ENCODE measurements at places on chromosomes 16 and 17.

GRCh38 chr17:57876866-57877237, 27.0 kb upstream of the MRPS23 start:
- DNase-seq, result no peak

DNA sequence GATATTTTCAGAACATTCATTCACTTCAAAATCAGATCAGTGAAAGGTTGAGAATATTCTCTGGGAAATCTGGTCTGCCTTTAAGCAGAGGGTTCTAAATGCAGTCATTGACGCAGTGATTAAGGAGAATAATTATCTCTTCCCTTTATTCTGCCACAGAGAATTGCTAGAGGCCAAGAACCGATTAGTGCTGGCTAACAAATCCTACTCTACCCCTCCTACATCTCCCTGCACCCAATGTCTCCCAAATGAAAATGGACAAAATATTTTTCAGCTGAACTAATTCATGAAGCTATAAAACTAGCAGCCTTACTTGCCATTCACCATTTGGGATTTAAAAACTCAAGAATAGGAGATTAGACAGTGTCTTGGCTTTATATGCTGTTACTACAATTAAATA, 185.5 kb upstream of the SOX9 start:
- DNase-seq, result no peak

- no peak for DNase-seq
Measured at GRCh38 chr17:1192911-1193699, 13.3 kb upstream of the ABR start.

DNA sequence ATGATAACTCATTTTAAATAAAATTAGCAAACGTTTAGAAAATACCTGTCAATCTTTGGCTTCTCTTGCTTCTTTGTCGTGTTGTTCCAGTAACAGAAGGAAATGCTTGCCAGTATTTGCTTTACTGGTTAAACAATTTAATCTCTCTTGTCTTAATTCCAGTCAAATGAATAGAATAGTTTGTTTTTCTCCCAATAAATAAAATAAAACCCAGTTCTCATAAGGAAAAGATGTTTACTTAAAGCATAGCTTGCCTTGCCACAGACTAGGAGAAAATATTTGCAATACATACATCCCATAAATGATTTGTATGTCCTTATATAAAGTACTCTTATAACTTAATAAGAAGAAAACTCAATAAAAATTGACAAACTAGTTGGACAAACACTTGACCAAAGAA, 43.9 kb upstream of the TEKT3 start:
- no peak for DNase-seq

DNA sequence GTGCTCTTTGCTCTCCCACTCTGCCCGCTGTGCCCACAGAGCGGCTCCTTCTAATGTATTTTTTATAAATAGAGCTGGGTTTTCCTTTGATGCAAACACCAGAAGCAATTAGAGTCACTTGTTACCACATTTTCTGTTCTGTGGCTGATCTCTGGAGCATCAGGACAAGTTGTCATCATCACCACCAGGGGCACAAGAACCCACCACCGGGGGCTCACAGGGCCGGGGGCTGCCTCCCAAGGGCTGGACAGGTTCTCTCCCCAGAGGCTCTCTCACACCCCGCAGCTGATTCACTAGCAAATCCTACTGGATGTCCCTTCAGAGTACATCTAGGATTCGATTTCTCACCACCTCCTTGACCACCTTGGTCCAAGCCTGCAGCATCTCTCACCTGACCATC, 18.5 kb downstream of the C16orf82 start:
- DNase-seq, result no peak

GRCh38 chr17:44501866-44502375, 1.3 kb downstream of the GPATCH8 start:
- DNase-seq, result no peak

- no peak for DNase-seq
Measured at GRCh38 chr17:19248151-19248927, 11.2 kb downstream of the EPN2 start.

GRCh38 chr16:11198828-11199227, 57.2 kb downstream of the SOCS1 start:
- no peak for DNase-seq

- no peak for DNase-seq
Measured at GRCh38 chr16:47779201-47780016, 318.3 kb downstream of the PHKB start.

DNA sequence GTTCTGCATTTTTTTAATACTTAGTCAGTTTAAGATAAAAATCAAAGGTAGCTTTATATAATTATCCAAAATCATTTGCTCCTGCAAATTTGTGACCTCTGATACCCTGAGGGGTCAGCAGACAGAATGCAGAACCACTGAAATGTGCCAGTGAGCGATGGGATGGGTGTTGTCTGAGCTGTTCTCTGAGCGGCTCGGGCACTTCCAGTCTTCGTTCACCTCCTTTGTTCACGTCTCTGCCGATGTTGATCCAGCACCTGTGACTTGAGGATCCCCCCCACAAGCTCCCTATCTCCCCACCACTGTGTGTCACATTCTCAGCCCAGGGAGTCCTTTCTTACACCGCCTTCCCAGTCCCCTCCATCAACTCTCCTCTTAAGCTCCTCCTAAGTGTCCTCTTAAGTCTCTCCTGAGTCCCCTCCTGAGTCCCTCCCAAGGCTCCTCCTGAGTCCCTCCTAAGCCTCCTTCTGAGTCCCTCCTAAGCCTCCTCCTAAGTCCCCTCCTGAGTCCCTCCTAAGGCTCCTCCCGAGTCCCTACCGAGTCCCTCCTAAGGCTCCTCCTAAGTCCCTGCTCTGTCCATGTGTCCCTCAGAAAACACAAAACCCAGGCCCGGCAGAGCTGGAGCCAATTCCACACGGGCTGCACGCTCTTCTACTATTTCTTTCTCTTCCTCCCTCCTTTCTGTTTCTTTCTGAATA, 47.5 kb downstream of the RNF213 start:
- DNase-seq, result no peak

DNA sequence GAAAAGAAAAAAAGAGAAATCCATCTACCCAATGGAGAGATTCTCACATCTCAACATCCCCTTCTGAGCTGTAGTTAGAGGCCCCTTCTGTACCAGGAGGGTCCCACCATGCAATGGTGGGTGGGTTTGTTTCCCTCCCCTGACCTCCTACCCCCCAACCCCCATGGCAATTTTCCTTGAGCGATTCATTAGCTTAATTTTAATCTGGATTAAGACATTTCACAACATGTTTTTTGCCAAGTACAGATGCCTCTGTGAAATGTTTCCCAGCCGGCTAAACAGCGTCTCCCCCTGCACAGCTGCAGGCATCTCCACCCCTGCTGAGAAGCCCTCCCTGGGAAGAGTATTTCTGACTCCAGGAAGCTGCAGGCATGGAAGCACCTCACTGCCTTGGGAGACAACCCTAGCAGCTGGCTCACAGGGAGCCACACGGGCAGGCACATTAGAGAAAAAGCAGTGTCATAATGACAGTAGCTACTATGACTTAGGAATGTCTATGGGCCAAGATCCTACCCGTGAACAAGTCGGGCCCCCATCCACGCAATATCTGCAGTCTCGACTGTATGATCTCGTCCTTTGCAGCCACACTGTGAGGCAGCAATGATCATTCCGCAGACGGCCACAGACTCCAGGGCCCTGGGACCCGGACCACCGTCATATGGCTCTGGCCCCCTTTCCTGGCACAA, 117.3 kb downstream of the ADCY9 start:
- no peak for DNase-seq

Measured in stimulated activated CD8-positive, alpha-beta memory T cell treated with anti-CD3 and anti-CD28 coated beads, Interleukin-7, amount 100 ng/mL, for 24 hours (primary cell).